ENCODE measurements at places on chromosomes 1 and 21.

DNA sequence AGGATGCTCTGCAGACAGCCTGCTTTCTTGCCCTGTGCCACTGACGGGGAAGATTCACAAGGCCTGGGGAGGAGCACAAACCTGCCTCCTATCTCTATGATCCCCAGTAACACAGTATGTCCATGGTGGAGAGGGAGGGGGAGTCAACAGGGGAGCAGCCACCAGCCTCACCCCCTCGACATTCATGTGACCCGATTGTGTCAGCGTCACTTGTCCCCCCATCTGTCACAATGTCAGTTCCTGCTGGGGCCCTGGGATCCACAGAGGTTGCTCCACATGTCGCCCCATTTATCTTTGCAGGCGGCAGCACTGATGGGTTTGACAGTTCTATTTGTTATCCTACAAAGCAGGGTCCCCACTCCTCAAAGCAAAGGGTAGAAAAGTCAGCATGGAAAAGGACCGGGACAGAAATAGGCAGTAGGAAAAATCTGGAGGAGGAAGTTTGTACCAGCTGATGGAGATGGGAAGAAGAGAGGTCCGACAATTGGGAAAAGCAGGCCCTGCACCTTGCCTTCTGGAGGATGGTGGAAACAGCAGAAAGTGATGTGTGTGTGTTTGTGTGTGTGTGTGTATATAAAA lies 130.9 kb downstream of the SEC16B start:
- no peak for DNase-seq

GRCh38 chr1:159827102-159827490 lies 423 bp downstream of the SLAMF8 start:
- no peak for DNase-seq

GRCh38 chr1:217674028-217674729 lies 43.0 kb downstream of the SPATA17 start:
- no peak for DNase-seq

- no peak for DNase-seq
Observed at GRCh38 chr1:63665824-63666223, 72.6 kb downstream of the PGM1 start.

DNA sequence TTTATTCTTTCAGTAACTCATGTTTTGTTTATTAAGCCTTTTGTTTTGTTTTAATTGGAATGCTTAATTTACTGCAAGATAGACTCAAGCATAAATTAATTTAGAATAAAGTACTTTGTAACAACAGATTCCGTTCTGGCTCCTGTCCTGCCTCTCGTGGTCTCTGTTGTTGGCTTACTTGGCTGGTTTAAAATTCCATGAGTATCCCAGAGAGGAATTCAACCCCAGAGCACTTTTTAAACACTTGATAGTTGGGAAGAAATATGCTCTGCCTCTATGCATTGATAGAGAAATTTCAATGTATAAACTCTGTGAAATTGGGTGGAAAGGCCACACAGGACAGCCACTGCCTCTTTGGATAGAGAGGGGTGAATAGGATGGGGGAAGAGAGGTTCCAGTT lies 89.7 kb downstream of the ATP5PO start:
- DNase-seq = no peak

DNA sequence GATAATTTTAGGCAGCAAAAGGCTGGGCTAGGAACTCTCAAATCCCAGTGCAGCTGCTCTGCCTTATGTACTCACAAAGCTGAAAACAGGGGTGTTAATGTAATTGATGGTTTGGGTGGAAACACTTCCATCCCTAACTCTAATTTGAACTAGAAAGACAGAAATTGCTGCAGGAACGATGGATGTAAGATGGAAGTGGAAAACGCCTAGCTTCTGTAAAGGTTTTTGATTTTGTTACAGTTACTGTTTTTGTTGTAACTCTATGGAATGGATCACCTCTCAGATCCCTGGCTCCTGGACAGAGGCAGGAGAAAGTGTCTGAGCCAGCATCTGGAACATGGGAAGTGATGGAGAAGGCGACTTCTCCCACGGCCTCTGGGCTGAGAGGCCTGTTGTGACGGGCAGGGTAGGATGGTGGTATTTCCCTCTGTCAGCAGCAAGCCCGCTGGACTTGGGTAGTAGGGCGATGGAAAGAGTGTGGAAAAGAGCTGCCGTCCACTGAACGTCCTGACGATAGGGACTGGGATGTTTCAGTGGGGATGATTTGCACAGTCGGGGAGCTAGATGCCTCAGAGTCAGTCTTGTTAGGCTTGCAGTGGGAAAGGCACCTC lies 1.6 kb downstream of the TRAF5 start:
- no peak for DNase-seq

DNA sequence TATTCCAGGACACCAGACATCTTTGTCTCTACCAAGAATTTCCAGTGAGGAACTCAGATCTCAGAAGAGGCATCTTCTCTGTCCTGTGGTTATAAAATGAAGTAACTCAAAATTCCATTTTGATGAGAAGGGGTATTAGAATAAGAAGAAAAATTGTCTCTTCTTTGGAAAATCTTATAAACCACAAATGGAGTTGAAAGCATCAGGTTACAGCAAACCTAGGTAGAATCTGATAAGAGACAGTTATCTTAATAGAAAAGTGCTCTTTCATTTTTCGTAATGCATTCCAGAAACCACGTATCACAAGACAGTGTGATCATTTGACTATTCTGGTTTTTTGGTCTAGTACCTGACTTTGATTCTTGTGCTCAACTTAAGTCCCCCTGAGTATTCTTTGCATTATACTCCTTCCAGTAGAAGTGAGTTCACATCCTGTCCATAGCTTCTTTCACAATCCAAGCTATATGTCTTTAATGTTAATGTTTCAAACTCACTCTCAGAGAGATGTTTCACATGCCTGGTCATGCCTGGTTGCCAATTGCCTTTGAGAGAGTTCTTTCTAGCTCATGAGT lies 120.9 kb upstream of the PRDX6 start:
- no peak for DNase-seq

DNA sequence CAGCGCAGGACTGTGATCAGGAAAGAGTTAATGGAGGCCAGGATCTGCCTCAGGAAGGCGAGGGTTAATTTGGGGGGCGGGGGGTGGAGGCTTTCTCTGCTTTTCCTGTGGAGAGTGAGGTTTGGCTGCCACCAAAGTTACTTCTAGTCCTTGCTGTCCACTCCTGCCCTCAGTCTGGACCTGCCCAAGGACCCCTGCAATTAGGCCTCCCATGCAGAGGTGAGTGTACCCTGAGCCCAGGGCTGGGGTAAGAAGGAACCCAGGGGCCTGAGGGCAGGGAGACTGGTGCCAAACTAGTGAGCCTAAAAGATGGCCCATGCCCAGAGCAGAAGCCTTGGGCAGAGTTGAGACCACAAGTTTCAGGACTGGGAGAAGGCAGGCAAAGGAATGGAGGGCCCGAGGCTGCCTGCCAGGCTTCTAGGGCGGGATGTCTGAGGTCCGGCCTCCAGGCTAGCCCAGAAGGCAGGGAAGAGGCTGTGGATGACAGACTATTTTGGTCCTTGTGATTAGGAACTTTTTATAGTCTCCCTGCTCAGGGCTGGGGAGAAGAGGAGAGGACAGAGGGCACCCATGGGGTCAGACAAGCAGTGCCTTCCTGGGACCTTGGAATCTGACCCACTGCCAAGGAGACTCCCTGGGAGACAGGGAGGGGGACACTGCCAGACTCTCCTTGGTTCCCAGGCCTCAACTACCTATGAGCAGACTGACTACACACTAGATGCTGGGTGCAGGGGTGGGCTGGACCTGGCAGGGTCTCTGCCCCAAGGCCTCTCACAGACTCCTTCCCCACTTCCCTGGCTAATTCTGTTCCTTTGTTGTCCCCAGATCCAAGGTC lies at the start of gene FAM110D:
TSS of gene FAM110D (plus strand) at position 172 of the 835 bp plus-strand sequence. CDS start 2,213 bp downstream, outside the sequence.
- DNase-seq = no peak

- DNase-seq = no peak
Observed at GRCh38 chr21:35136106-35136505, 87.0 kb upstream of the RUNX1 start.

DNA sequence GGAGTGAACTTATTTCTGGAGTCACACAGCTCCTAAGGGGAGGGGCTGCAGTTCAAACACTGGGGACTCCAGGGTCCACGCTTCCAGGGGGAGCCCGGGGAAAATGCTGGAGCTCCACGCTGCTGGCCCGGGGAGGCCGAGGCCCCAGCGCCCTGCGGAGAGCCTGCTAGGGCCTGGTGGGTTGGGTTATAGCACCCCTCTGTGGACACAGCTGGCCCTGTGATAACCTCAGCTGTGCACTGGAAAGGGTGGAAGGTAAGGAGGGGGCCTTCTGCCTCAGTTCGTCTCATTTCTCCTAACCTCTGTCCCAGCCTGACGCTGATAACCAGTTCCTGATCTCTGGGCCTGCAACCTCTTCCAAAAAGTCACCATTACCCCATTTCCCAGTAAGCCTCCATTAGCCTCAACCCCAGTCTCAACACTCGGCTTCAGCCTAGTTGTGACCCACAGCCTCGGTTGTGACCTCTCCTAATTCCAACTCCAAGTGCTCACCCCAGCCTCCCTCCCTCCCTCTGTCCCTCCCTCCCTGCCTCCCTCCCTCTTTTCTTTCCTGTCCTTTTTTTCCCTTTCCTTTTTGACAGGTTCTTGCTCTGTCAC lies 7.1 kb downstream of the NBL1 start:
- peak; percentile 47 for DNase-seq

DNA sequence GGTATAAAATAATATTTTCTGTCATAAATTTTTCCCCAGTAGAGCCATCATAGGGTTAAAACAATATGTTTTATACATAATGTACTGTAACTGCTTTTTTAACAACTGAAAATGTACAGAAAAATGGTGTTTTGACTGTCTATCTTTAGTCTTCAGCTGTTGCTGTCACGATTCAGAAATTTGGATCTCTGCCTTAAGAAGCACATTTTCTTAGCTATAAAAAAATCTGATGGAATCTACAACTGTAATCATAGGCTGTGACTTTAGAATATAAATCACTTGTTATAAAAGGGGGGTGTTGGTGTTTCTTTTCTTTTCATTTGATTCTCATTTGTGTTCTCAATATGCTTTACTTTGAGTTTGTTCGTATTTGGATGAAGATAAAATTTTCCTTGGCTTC lies 187.5 kb downstream of the PDE4B start:
- no peak for DNase-seq

- no peak for DNase-seq
Observed at GRCh38 chr1:166172106-166172505, 5.3 kb upstream of the FAM78B start.

GRCh38 chr1:212664409-212665199 lies 35.0 kb downstream of the BATF3 start:
- no peak for DNase-seq

DNA sequence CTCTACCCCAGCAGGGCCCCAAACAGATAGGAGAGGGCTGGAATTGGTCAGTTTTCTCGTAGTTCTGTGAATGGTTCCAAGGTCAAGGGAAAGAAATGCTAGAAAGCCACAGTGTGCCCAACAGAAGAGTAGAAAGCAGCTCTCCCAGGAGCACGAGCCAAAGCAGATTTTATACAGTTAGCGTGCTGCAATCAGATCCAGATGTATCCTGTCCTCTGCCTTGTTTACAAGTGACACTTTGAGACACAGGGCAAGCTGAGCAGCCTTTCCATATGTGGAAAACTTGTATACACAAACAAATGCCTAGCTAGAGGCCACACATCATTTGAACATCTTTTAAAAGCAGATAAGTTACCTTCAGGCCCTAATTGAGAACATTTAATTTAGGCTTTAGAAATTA lies 6.5 kb downstream of the VAMP3 start:
- no peak for DNase-seq

GRCh38 chr1:11649624-11650330 lies 4.5 kb downstream of the FBXO2 start:
- no peak for DNase-seq

DNA sequence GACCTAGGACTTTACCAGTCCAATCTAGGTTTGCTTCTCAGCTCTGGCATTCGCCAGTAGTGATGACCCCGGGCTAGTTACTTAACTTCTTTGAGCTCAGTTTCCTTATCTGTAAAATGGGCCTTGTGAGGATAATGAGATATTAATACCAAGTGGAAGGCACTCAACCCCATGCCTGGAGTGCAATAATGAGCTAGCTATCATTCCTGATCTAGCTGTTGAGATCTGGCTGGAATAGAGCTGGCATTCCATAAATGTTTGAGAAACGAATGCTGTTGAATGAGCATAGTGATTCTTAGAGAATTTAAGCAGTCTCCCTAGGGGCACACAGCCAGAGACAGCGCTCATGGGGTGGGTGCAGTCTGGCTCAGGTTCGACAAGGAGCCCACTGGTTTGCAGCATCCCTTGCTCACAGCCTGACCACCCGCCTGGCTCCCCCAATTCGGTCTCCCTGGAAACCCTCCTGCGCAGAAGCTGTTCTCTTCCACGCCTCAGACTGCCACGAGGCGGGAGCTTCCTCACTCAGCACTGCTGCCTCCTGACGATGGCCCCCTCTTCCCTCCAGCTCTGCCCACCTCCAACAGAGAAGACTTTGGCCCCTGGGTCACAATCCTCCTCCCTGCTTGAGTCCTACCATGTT lies 32.5 kb downstream of the DHCR24 start:
- DNase-seq = no peak

- no peak for DNase-seq
Observed at GRCh38 chr1:37438037-37438868, 36.1 kb upstream of the ZC3H12A start.

DNA sequence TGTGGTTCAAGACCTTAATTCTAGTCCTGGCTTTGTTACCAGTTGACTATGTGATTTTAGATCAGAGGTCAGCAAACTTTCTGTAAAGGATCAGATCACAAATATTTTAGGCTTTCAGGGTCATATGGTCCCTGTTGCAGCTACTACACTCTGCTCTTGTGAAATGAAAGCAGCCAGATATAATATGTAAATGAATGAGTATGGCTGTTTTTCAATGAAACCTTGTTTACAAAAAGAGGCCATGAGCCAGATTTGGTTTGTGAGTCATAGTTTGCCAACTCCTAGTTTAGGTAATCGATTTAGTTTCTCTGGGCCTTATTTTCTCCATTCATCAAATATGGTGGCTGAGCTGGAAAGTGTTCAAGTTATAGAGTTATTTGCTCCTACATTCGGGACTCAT lies 346.7 kb downstream of the NUF2 start:
- no peak for DNase-seq

DNA sequence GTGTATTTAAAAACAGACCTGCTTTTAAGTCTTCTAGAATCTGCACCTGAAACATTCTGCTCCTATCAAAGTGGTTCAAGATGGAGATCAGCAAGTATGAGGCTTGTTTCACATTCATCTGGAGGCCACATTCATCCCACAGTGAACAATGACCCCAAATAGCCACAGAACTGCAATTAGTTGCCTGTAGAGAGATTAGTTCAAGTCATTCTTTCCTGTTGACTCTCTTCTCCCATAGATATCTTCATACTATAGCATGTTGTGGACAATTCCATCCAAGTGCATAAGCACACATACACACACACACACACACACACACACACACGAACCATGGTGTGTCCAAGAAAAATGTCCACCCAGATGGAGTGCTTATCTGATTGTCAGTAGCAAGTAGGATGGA lies 101.7 kb upstream of the FGGY start:
- DNase-seq = no peak

- no peak for DNase-seq
Observed at GRCh38 chr1:234638832-234639799, 29.1 kb upstream of the IRF2BP2 start.

- DNase-seq = no peak
Observed at GRCh38 chr1:168897249-168897648, 168.2 kb upstream of the DPT start.
